Hepatic stellate cell (primary cell): ENCODE measurements at places on chromosomes 7 and 10.

- no peak for DNase-seq
Observed at GRCh38 chr10:124892905-124893304, 49.0 kb upstream of the ZRANB1 start.

DNA sequence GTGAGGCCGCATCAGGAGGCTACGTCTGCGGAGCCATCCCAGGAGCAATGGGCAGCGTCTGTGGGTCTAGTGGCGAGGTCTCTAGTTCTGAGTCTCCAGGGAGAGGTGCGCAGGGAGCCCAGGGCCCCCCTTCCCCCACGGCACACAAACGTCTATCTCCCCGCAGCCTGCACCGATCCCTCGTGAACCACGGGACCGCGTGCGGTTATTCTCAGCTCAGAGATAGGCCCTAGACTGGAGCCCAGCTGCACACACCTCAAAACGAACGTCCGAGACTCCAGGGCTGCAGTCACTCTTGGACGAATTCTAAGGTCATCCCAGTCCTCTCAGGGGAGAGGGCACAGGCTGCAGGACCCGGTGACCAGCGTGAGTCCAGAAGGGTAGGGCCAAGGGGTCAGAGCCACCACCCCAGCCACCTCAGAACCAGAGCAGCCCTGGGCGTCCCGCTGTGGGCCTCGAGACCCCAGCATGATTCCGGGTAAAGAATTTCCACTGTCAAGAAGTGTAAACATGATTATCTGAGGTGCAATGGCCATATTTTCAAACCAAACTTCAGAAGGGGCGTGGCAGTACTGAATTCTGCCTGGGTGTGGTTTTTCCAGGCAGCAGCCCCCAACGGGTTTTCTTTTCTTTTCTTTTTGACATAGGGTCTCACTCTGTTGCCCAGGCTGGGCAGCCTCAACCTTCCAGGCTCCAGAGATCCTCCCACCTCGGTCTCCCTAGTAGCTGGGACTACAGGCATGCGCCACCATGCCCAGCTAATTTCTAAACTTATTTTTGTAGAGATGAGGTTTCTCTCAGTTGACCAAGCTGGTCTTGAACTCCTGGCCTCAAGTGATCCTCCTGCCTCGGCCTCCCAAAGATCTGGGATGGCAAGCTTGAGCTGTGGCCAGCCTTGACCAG, 57.5 kb downstream of the PWWP2B start:
- DNase-seq: no peak

GRCh38 chr7:147723536-147723935, 867.0 kb upstream of the C7orf33 start:
- no peak for DNase-seq

GRCh38 chr10:102727037-102727818, 12.8 kb downstream of the SFXN2 start:
- no peak for DNase-seq

DNA sequence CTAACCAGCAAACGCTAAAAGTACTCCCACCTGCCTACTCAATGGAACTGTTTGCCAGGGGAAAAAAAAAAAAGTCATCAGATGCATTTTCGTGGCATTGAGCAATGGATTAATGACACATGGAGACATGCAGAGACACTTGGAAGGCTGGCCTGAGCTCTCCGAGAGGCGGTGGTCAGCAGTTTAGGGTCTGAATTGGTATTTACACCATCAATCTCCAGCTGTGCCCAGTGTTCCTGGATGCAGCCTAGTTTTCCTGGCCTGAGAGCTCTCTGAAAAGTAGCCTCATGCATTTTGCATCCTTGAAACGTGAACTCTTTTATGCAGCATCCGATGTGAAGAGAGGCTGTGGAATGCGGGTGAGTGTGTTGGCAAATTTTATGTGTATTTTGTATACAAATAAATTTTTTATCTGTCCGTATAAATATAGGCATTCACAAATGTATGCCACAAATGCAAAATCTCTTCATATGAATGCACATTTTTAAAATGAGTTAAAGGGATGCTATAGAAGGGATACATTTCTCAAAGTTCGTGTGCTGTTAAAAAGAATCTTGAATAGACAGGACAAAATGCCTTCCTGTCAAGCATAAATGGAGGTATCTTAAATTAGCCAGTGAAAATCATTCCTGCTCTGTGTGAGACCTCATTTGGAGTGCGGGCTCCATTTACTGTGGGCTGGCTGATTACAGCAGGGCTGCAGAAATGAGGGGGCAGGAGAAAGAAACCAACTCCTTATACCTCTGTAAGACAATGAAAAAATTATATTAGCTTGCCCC, 137.7 kb upstream of the PFKP start:
- DNase-seq: no peak

- peak; percentile 70 for DNase-seq
Observed at GRCh38 chr10:128069351-128070051, 56.7 kb downstream of the MKI67 start.

- no peak for DNase-seq
Observed at GRCh38 chr10:31404640-31405039, 85.6 kb downstream of the ZEB1 start.

DNA sequence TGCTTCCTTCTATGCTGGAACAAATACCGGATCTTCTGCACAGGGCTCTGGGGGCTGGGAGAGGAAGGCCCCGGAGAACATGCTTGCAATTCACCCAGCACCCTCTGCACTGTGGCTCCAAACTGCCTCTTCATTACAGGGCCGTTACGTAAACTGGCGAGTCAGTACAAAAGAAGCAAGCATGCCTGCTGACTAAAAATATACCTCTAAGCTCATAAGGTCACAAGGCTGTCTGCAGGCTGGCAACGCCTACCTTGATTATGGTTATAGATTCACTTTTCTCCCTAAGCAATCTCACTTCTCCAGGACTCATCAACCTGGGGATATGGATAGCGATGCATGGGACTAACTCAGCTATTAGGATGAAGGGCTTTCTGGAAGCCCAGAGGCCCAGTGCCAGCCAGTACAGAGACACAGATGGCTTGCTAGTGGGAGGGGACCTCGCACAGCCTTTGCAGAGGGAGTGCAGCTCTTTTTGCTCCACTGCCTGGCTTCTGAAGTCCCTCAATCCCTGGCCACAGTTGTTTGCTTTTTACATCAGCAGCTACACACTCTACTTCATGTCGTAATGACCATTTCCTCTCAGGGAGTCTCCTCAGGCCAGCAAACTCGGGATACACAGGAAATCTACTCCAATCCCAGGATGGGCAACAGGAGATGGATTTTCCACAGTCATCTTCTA, 96.1 kb downstream of the SH3PXD2A start:
- peak; percentile 69 for DNase-seq

- DNase-seq: no peak
Observed at GRCh38 chr7:27201580-27202017, 1.7 kb upstream of the HOXA13 start.

GRCh38 chr10:53489335-53490182, 717.0 kb upstream of the MBL2 start:
- no peak for DNase-seq

- no peak for DNase-seq
Observed at GRCh38 chr10:12927896-12928295, 73.6 kb downstream of the CCDC3 start.

DNA sequence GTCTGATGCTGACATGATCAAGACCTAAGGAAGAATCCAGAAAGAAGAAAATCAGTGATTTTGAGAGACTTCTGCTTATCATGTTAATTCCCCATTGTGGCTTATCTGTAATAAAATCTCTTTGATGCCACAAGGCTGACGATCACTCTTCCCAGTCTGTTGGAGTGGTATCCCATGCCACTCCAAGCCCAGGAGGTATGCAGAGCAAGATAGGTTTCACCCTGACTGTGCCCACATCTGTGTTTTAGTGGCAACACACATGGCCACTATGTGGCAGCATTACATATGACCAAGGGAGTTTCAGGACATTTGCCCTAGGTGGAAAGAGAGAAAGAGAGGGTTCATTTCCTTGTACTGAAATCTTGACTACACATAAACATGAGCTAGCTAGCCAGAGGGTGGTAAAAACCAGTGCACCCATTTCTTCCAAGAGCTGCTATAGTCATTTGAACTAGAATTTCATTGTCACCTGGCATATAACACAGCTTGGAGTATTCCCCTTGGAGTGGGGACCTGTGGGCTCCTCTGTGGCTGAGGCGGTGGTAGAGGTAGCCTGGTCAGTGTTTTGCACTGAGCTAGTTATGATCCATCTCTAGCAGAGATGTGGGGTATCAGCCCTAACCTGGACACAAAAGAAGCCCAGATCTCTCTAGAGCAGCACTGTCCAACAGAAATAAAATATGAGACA, 20.8 kb downstream of the LAMB4 start:
- DNase-seq: no peak

- no peak for DNase-seq
Observed at GRCh38 chr7:29243910-29244655, 49.5 kb downstream of the CHN2 start.

DNA sequence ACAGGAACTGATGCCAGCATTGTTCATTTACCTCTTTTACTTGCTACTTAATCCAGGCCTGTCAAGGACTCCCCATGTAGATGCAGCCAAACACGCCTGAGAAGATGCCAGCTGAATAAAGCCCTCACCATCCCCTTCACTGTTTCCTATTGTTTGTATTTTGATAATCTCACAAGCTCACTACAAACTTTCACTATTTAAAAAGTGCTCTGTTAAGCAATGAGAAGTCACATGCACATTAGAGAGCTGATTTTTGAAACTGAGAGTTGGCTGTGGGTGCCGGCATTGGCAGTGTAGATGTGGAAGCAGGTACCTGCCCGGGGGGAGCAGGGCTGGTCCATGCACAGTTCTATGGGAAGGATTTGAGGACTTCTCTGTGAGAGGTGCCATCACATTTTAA, 169.8 kb upstream of the GRB10 start:
- no peak for DNase-seq

GRCh38 chr7:151245360-151246101, 3.0 kb downstream of the SMARCD3 start:
- DNase-seq: peak; percentile 89

DNA sequence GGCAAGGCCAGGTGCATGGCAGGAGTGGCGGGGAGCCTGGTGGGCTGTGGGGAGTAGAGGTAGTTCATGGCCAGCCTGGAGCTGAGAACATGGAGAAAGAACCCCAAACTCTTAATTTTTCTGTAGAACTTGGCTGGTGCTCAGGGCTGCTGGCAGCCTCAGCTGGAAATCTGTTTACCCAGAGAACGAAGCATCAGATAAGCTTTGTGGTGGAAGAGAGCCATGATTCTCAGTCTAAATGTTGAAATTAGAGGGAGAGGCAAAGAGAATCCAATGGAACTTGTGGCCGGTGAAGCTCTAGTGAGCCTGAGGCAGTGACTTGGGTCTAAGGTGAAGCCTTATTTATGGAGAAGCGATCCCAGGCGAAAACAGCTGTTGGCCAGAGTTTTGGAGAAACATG, 126.4 kb downstream of the CCDC3 start:
- DNase-seq: no peak

DNA sequence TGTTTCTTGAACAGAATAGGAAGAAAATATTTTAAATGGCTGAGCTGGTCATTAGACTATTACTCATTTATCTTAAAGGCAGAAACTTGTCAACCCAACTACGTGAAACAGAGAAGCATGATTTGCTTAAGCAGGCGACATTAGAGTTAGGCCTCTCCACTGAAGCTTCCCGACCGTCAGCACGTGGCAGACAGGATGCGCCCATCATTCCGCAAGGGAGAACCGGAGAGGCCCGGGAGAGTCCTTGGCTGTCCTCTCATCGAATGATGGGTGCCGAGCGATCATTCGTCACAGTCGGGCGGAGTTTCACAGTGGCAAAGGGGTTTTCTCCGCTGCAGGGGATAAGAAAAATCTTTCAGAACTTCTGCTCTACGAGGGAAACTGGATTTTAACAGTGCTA, 11.8 kb downstream of the BRI3 start:
- DNase-seq: no peak
